ENCODE measurements at places on chromosomes 2 and 18. TPM values are rescaled to one million over a fixed set of nuclear protein-coding genes. Genes with fewer than 3 reads are reported as not detected.

Gene CCDC121
- 6.1 TPM for polyA plus RNA-seq

Gene MITD1
- 31.1 TPM for polyA plus RNA-seq

Gene ROCK1
- 31.2 TPM for polyA plus RNA-seq

DNA sequence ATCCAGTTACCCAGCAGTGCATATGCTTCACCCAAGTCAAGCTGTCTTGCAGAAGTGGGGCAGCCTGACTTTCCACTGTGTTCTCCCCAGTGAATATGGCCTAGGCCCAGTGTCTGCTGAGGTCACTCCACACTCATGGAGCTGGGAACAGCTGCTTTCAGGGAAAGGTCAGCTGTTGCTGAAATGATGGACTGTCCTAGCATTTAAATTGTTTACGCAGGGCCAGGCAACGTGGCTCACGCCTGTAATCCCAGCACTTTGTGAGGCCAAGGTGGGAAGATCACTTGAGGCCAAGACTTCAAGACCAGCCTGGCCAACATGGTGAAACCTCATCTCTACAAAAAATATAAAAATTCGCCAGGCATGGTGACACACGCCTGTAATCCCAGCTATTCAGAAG is 86.5 kb downstream of the LIPG start:
- DNase-seq, result no peak

GRCh38 chr2:58512878-58513277 is 271.8 kb upstream of the FANCL start:
- no peak for DNase-seq

DNA sequence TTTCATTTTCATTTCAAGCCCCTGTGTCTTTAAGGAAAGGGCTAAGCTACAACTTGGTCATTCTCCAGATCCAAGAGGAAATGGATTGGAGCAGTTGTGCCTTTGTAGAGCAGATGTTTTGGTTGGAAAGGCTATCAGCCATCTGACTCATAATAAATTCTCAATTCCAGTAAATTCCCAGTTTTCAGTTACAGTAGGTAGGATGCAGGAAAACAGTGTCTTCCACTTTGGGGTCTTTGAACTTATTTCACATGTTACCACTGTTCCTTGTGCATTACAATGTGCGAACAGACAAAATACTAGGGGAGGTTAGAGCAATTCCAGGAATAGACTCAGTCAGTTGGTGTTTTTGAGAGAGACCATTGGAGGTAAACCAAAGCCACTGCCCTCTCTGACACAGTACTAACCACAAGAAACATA is 211.9 kb downstream of the BABAM2 start:
- DNase-seq, result peak; percentile 89

Measured in cardiac muscle cell (in vitro differentiated cells and primary cell).